C1 segment of cervical spinal cord (tissue), 14 donors: ENCODE measurements at places on chromosomes 6 and 20.

GRCh38 chr20:48921883-48922820 is 641 bp downstream of the ARFGEF2 start:
- DNase-seq: no peak

GRCh38 chr20:37378785-37379598 is 33.1 kb downstream of the SRC start:
- no peak for DNase-seq

- DNase-seq: no peak
Measured at GRCh38 chr6:26311012-26311384, 54.0 kb upstream of the BTN3A2 start.

DNA sequence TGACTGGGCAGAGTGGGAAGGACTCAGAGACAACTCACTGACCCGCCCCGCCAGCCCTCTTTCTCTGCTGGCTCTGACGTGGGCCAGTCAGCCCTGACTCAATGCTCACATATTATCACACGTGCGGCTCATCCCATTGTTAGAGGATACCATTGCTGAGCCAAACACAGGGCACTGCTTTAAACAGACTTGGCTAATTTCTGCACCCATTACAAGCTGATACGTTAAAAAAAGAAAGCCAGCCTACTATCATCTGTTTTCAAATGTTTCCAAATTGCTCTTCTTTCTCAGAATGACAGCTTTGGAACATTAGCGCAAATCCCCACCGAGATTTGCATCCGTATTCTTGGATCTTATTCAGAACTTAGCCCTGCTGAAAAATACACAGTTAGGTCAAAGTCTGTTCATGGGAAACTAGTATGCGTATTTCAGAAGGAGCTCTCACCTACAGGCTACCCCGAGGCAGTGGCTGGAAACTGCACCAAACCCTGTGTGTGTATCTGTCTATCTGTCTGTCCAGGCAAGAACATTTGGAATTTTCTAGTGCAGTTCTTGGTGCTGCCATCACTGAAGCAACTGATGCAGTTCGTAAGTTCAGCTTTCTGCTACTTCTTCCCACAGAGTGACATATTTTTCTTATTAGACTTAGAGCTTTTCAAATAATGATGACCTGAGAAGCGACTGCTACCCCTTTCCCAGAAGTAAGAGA is 32.8 kb downstream of the RAMACL start:
- no peak for DNase-seq
